Stimulated activated CD4-positive, alpha-beta T cell treated with anti-CD3 and anti-CD28 coated beads, Interleukin-4, amount 100 ng/mL, for 1 hour (primary cell): ENCODE measurements at places on chromosomes 12 and 14.

- no peak for DNase-seq
Measured at GRCh38 chr14:75479770-75480600, 42.3 kb upstream of the BATF start.

DNA sequence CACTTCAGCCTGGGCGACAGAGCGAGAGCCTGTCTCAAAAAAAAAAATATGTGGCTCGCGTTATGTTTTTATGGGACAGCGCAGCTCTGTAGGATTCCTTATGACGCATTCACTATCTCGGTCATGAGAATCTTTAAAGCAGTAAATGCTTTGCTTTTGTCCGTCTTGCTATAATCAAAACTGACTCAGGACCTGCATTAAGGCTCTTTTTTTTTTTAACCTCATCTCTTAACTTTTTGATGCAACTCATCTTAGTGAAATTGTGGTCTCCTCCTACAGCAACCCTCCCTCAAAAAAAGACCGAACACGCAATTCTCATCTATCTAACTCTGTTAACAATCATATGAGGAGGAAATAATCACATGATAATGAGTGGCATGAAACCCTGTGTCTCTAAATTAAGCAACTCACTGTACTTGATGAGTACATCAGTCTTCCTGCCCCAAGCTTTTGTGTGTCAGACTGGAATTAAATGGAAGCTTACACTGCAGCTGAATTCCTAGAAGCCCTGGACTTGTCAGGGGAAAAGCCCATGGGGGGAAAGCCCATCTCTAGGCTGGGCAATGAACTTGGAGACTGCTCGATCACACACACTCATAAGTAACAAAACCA, 4.3 kb downstream of the P2RX4 start:
- peak; percentile 25 for DNase-seq

DNA sequence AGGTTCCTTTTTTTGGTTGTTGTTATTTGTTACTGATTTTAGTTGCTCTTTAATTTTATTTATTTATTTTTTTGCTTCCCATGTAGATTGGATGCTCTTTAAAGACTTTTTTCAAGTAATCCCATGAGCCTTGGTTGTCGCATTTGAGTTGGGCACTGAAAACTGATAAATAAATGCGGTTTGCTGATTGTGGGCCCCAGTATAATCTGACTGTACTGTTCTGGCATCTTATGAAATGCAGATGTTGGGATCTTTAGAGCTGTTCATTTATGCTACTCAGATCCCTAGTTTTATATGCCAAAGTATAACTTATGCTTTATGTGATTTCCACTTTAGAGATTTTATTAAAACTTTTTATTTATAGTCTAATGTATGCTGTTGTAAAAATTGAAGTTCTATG, 33.3 kb downstream of the WNK1 start:
- no peak for DNase-seq

DNA sequence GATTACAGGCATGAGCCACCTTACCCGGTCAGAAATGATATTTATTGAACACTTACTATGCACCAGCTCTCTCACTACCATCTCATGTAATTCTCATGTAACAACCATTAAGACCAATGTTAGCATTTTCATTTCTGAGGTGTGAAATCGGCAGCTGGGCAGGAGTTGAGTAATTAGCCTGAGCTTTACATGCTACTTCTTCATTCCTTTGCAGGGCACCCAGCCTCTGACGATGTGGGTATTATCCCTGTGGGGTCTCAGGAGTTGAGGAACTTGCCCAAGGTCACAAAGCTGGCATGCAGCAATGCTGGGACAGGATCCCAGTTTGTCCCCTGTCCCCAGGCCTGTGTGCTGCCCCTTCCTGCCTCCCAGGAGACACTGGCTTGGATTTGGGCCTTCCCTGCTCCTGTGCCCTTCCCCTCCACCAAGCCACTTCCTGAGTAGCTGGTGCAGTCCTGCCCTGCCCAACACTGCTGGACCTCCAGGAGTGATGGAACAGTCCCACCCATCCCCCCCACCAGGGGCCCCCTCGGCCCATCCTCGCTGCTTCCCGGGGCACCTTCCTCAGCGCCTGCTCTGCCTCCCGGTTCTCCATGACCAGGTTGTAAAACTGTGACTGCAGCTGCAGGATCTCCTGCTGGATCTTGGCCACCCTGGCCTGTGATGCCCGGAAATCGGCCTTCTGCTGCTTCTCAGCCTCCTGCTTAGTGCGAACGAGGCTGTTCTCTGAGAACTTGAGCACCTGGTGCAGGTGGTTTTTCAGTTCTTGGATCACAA, 14.7 kb downstream of the RITA1 start:
- no peak for DNase-seq

DNA sequence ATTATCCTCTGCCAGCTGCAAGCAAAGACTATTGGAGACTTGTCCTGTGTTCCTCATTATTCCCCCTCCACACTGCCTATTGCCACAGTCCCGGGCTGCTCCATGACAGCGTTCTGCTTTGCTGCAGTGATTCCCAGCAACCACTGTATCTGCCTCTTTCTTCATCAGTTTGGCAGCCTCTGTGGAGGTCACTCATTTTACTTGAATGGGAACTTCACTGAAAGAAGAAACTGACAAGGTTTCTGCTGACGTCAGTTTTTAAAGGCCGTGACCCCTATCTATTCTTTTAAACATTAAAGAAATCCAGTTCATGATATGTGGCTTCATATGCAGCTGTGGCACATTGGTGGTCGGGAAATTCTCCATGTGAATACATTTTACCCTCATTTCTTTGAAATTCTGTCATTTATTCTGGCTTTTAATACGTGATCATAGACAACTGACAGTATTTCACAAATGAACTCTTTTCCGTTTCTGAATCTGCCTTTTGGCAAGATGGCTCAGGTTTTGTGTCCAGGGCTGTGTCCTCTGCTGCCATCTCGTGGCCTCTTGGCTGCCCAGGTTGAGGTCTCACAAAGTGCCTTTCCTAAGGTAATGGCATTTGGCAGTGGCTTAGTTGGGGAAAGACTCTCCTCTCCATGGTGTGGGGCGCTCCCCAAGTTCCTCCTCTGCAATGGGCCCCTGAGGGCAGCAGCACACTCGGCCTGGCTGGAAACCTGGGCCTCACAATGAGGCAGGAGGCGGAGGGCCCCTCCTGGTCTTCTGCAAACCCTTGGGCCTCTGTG, 5.8 kb downstream of the TMEM253 start:
- DNase-seq: peak; percentile 79

DNA sequence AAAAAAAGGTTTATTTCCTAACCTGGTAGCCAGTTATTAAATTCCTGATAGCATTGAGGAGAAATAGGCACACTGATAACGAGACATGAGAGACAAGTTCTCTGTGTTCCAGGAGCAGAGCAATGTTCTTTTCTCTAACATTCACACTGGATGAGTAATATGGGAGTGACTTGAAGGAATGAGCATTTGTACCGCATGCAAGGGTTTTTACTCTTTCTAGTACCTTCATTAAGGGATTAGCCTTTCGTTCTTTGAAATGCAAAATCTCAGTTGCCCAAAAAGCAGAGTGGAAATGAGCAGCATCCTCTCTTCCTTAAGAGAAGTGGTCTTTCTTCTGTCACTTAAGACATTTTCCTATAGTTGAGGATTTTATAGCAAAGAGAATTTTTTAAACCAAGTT, 54.7 kb downstream of the FGD4 start:
- DNase-seq: no peak

GRCh38 chr12:84135586-84136279, 776.9 kb downstream of the SLC6A15 start:
- DNase-seq: no peak

DNA sequence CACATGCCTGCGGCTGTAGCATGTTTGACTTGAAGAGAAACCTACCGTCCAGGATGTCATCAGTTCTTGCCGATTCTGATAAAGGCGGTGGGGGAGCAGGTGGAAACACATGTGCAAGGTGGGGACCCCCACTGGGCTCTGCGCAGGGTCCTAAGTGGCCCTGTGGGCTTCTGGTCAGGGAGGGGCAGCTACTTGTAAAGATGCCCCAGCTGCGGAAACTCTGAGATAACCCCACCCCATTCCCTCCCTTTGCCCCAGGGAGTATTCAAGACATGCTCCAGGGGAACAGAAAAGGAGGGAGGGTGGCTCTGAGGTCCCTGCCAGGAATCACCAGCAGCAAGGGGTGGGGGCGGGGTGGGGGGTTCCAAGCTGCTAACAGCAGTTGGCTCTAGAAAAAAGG, 67.6 kb downstream of the PIWIL1 start:
- no peak for DNase-seq

DNA sequence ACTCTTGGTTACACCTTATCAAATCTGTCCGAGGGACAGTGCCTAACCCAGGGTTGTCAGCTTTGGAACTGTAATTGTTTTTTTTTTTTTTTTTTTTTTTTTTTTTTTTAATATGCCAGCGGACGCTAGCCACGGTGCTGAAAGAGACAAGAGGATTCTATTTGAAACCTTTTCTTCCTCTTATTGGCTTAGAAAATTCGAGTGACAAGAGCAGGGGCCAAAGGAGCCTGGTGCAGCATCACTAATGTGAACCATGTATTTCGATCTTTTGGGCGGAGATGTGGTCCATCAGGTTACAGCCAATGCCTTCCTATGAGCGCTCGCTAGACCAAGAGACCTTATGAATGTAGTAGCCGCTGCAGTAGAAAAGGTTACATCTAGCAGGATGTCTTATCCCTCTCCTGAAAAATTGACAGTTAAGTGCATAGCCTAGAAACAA, 922 bp downstream of the PTPRR start:
- DNase-seq: no peak

- no peak for DNase-seq
Measured at GRCh38 chr12:75704664-75705063, 193.3 kb upstream of the KRR1 start.
